GM04504 (cell line): ENCODE measurements at places on chromosomes 3 and 15.

DNA sequence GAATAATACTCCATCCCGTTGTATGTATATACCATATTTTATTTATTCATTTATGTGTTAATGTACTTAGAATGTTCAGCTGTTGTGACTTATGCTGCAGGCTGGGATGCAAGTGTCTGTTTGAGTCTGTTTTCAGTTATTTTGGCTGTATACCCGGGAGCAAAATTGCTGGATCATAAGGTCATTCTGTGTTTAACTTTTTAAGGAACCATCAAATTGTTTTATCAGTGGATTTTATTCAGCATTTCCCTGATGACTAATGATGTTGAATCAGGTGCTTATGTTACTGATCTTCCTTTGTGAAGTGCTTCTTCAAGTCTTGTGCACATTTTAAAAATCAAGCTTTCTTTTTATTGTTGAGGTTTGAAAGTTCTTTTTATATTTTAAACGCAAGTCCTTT is 118.1 kb downstream of the SLC25A26 start:
- DNase-seq, result no peak

DNA sequence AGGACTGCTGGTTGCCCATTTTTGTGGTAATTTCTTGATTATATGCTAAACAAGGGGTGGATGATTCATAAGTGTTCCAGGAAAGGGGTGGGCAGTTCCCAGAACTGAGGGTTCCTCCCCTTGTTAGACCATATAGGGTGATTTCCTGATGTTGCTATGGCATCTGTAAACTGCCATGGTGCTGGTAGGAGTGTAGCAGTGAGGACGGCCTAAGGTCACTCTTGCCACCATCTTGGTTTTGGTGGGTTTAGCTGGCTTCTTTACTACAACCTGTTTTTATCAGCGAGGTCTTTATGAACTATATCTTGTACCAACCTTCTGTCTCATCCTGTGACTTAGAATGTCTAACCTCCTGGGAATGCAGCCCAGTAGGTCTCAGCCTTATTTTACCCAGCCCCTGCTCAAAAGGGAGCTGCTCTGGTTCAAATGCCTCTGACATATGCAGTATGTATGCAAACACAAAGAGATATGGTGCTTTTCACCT is 46.2 kb downstream of the C3orf38 start:
- DNase-seq, result no peak

- DNase-seq, result no peak
These were observed 264.2 kb upstream of the TLE3 start for GRCh38 chr15:70361891-70362290.

DNA sequence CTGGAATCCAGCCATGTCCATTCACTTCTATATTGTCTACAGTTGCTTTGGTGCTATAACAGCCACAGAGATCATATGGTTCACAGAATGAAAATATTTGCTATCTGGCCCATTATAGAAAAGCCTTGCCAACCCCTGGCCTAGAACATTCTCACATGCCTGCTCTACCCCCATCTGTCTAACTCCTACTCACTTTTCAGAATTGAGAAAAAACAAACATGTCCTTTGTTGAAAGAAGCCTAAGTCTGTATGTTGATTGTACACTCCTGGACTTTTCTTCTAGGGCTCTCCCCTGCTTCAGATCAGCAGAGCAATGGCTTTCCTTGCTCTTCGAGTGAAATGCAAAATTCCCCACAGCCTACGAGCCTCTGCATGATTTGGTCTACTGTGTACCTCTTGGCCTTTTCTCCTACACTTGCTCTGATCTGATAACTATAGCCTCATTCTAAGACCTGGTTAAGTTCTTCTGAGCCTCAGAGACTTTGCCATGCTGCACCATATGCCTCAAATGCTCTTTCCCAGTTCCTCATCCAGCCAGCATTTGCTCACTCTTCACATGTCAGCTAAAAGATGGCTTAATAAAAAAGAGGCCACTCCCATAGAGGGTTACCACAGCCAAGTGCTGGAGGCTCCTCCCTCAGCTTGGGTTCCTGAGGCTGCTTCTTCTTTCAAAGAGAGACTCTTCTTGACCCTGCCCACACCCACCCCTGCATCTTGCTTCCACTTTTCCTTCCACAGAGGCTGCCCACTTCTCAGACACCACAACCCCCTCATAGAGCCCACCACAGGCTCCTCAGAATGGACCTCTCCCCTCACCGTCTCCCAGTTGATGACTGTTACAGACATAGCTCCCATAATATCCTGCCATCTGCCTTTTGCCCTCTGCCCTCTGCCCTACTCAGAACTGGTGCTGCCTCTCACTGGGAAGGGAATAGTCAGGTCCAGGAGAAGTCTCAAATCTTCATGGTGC is 22.9 kb upstream of the DCLK3 start:
- no peak for DNase-seq

DNA sequence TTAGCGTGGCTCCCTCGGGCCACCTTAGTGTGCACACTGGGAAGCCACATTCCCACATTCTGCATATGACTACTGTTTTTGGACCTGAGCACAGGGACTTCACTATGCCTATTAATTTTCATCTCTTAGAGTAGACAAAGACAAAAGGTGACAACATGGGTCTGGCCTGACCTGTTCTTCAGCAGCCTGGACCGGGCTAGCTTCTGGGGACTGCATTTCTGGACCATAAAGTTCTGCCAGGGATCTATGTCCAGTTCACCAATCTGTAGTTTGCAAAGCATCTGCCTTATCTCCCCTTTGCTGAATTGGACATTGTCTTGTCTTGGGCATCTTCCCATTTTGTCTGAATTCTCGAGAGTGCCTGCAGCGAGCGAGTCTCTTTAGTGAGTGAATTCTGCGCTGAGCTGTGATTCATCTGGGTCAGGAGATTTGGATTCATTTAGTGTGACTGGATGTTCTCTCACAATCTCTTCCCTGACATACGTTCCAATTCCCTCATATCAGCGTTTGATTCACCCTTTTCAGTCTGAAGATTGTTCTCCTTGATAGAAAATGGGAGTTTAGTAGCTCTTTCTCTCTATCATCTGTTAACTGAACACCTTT is 112.2 kb upstream of the PLXNA1 start:
- DNase-seq, result no peak

DNA sequence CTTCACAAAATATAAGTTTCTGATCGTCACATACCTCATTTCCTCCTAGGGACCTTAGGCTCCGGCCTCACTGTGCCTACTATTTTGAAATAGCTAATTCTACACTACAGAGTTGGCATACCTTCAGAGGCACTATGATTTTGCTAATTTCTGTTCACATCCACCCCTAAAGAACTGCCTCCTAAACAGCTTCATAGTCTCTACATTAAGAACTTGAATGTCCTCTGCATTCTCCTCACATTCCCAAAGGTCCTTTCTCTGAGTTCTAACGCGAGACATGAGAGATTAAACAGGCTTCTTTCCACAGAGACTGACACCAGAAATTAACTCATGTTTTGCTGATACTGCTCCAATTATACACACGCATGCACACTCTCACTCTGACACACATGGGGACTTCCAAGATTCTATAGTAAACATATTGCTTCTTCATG is 75.5 kb downstream of the DLG1 start:
- no peak for DNase-seq

GRCh38 chr3:42398080-42398479 is 12.3 kb downstream of the LYZL4 start:
- no peak for DNase-seq
